ENCODE measurements at places on chromosomes 1 and 21.

DNA sequence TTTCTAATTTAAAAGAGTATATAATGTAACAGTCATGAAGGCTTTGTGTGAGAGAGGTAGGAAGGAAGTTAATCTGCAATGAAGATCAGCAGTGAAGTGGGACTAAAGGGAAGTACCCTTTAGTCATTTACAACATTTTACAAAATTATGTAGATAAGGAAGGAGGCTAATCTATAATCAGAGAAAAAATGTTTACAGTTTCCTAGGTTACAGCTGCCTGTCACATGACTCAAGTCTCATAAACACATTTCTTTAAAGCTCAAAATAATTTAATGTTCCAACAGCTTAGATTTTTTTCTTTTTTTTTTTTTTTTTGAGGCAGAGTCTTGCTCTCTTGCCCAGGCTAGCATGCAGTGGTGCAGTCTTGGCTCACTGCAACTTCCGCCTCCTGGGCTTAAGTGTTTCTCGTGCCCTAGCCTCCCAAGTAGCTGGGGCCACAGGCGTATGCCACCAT is 26.2 kb upstream of the CAP1 start:
- DNase-seq = peak; percentile 33

DNA sequence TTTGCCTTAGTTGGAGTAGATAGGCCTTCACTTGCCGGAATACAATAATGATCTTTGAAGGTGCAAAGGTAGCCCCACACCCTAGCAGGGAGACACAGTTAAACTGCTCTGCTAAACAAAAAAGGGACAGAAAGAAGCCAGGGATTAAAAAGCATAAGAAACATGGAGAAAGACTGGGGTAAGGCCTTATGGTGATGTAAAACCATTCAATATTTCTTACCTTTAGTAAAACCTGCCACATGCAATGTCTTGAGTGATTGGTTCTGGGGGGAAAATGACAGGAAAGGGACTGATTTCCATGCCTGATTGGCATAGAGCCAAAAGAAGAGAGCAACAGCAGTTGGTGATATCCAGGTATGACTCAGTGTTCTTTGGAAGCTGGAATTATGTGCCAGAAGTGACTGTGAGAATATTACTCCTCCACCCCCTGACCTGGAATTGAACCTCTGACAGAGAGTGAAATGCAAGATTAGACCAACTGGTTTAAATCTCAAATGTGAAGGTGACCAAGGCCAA is 8.1 kb downstream of the DNASE2B start:
- DNase-seq = no peak

DNA sequence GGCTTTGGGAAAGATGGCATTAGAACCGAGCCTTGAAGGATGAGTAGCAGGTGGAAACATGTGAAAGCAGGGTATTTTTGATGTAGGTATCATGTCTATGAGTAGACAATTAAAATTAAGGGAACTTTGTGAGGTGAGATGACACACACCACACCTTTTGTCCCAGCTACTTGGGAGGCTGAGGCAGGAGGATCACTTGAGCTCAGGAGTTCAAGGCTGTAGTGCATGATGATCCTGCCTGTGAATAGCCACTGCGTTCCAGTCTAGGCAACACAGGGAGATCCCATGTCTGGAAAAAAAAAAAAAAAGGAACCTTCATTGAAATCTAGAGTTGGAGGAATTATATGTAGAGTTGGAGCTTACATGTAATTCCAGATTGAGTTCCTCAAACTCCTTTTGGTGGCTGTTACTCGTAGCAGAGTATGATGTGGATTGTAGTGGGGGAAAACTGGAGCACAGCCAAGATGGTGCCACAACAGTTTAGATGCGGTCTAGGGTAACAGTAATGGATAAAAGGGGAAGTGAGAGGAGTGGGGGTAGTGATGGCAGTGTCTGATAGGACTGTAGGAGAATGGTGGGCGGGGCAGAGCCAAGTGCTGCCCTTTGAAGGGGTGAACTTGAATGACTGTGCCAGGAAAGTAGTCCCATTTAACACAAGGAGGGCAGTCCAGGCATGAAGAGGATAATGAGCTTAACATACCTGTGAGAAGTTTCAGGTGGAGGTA is 17.4 kb downstream of the AK4 start:
- peak; percentile 98 for DNase-seq

- no peak for DNase-seq
Measured at GRCh38 chr1:5664081-5664768, 328.0 kb downstream of the NPHP4 start.

Data from Kasumi-1 (cell line).